ENCODE measurements at places on chromosomes 11 and 22.

- no peak for DNase-seq
- H3K36me3 ChIP-seq = no peaks in the 10 kb centered on the region
- peaks cover 26% of the 10 kb centered on the region for H3K27me3 ChIP-seq
- H3K4me1 ChIP-seq = peaks cover 11% of the 10 kb centered on the region
- H3K27ac ChIP-seq = peak overlapping the region; percentile 46
Observed at GRCh38 chr22:32308191-32308590, 49.5 kb upstream of the RFPL3 start.

DNA sequence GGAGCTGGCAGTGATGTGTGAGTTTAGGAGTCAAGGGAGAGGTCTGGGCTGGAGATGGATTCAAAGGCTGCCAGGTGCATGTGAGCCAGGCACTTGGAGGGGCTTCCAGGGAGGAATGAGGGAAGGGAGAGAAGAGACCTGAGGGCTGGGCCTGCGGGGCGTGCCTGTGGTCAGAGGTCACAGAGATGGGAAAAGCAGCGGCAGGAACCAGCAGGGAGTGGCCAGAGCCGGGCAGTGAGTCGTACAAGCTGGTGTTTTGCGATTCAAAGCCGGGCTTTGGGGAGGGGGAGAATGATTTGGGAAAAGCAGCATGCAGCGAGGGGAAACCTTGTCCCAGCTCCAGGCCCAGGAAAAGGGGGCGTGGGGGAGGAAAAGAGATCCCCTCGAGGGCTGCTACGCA lies 96.9 kb upstream of the RTL6 start:
- peaks cover 80% of the 10 kb centered on the region for H3K4me1 ChIP-seq
- DNase-seq = peak; percentile 57
- peaks cover 17% of the 10 kb centered on the region for H3K27me3 ChIP-seq
- no peaks in the 10 kb centered on the region for H3K36me3 ChIP-seq
- peak overlapping the region; percentile 97 for H3K27ac ChIP-seq

DNA sequence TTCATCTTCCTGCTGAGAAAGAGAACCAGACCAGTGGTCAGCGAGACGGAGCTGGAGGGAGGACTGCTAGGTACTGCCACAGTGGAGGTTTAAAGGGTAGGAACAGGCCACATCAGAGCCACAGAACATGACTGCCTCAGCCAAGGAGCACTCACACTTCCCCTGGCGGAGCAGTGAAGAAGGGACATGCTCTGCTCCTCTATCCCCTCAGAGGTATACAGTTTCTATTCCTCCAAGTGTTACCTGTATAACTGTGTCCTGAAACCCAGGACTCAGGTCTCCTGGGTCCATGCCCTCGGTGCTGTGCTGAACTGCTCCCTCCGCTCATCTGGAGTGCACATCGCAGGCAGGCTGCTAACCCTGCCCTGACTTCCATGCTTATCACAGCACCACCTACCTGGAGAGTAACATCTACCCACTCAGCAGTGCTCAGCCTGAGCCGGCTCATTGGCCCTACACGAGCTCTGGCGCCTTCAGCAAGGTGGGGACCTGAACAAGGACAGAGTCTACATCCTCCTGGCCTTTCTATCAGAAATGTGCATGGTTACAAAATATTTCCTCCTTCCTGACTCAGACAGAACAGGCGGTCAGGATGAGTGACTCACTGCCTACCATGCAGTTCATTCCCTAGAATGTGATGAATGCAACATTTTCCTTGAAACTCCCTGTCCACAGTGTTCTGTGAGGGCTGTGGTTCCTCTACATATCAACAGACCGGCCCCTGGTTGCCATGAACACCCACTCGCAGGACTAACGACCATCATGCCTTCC lies 52.9 kb downstream of the C11orf58 start:
- peaks cover 11% of the 10 kb centered on the region for H3K27me3 ChIP-seq
- H3K4me1 ChIP-seq = peaks cover 22% of the 10 kb centered on the region
- no peak for DNase-seq
- no peaks in the 10 kb centered on the region for H3K36me3 ChIP-seq
- H3K27ac ChIP-seq = no peak overlapping the region

DNA sequence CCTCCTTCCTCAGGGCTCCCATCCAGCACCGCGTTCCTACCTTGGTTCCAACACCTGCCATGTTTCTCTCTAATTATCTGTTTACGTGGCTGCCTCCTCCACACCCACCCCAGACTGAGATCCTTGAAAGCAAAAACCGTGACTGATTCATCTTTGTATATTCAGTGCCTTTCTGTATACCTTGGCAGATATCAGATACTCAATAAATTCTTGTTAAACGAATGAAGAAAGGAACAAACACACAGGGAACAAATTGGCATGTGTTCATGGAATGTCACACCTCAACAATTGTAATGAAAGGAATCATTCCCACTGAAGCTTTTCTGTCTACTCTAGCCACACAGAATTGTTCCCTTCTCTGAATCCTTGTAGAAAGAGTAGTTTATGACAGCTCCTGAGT lies 20.4 kb upstream of the LRRC55 start:
- H3K27ac ChIP-seq = peak overlapping the region; percentile 26
- DNase-seq = no peak
- H3K36me3 ChIP-seq = no peaks in the 10 kb centered on the region
- peaks cover 10% of the 10 kb centered on the region for H3K27me3 ChIP-seq

DNA sequence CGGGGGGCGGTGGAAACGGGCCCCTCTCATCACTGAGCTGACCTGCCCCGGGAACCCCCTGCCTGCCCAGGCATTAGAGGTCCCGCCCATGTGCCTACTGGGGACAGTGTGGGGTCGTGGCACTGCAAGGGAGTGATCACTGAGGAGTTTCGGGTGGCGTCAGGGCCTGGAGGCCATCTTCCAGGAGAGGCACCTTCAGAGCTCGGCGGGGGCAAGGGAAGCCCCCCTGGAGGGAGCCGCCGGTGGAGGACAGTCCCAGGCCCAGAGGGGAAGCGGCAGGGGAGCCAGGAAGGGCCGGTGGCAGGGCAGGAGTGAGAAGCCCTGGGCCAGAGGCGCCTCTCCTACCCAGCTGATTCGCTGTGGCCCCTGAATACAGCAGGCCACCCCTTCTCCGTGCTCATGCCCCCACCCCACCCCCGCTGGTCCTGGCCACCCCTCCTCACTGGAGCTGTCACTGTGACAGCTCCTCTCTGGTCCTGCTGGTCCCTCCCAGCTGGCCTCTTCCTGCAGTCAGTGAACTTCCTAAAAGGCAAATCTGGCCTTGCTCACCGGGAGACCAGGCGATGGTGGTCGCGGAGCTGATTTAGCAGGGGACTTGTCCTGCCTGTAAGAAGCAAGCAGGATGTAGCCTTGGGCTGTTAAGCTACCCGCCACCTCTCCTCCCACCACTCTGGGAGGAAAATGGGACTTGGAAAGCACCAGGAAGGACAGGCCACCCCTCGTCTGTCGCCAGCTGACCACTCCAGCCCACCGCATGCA lies 2.0 kb upstream of the MAPK11 start:
- peaks cover 37% of the 10 kb centered on the region for H3K27me3 ChIP-seq
- H3K36me3 ChIP-seq = peaks cover 21% of the 10 kb centered on the region
- peaks cover 25% of the 10 kb centered on the region for H3K4me1 ChIP-seq
- H3K27ac ChIP-seq = no peak overlapping the region
- H3K4me3 ChIP-seq = no peak overlapping the region

- no peak overlapping the region for H3K4me3 ChIP-seq
- no peaks in the 10 kb centered on the region for H3K4me1 ChIP-seq
- no peaks in the 10 kb centered on the region for H3K36me3 ChIP-seq
Observed at GRCh38 chr11:104873252-104873651, 25.0 kb downstream of the CASP12 start.

GRCh38 chr22:26461188-26461810 lies 22.3 kb downstream of the HPS4 start:
- no peak overlapping the region for H3K27ac ChIP-seq
- peak; percentile 88 for DNase-seq
- peaks cover 39% of the 10 kb centered on the region for H3K4me1 ChIP-seq
- peak overlapping the region; percentile 44 for H3K4me3 ChIP-seq
- peaks cover 37% of the 10 kb centered on the region for H3K36me3 ChIP-seq

GRCh38 chr22:50587407-50587806 lies 4.8 kb upstream of the CHKB start:
- H3K36me3 ChIP-seq = peaks cover 4% of the 10 kb centered on the region
- DNase-seq = no peak
- H3K27me3 ChIP-seq = peaks cover 37% of the 10 kb centered on the region
- H3K4me1 ChIP-seq = peaks cover 7% of the 10 kb centered on the region
- no peak overlapping the region for H3K27ac ChIP-seq
- no peak overlapping the region for H3K4me3 ChIP-seq

GRCh38 chr11:70625582-70626518 lies 227.5 kb downstream of the CTTN start:
- DNase-seq = no peak
- H3K4me3 ChIP-seq = no peak overlapping the region
- H3K27ac ChIP-seq = peak overlapping the region; percentile 74
- H3K4me1 ChIP-seq = peaks cover 50% of the 10 kb centered on the region
- H3K36me3 ChIP-seq = no peaks in the 10 kb centered on the region
- H3K27me3 ChIP-seq = peaks cover 4% of the 10 kb centered on the region
